Activated T-helper 2 cell treated with anti-CD3 and anti-CD28 coated beads, Interferon-gamma antibody, Interleukin-2, Interleukin-4, amounts not matched to agents 10 μg/mL and 5 μg/mL and 100 μg/mL, durations not matched to agents 14 hours and 24 hours and 36 hours (primary cell): ENCODE measurements at places on chromosomes 2 and 18. TPM values are rescaled to one million over a fixed set of nuclear protein-coding genes. Genes with fewer than 3 reads are reported as not detected.
A peak's percentile ranks its signal among the peaks of the same experiment; 100 is the strongest.

GRCh38 chr2:197514754-197515153 is 1.1 kb upstream of the MOB4 start:
- DNase-seq: no peak
- peaks cover 18% of the 10 kb centered on the region for H3K4me1 ChIP-seq
- no peaks in the 10 kb centered on the region for H3K27me3 ChIP-seq
- peak overlapping the region; percentile 84 for H3K27ac ChIP-seq
- peak overlapping the region; percentile 99 for H3K4me3 ChIP-seq

- H3K36me3 ChIP-seq: no peaks in the 10 kb centered on the region
- no peaks in the 10 kb centered on the region for H3K27me3 ChIP-seq
- no peak for DNase-seq
- H3K4me1 ChIP-seq: peaks cover 24% of the 10 kb centered on the region
- H3K4me3 ChIP-seq: no peak overlapping the region
Measured at GRCh38 chr2:232238108-232238507, 140.4 kb upstream of the ALPP start.

CYP27C1 gene
- not detected in 2 replicates for total RNA-seq

DNA sequence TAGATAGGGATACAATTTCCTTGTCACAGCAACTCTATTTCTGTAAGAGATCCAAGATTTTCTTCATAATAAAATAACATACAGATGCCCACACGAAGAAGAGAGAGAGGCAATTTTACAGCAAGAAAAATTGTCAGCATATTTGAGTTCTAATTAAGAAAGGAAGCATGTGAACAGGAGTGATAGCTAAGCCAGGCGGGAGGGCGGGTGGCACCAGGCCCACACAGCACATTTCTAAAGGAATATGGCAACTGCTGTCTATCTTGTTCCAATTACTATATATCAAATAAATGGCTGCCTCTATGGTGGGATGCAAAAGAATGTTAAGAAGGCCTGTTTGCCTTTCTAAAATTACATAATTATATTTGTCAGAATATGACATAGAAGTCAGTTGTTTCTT is 248.3 kb upstream of the DOK6 start:
- no peaks in the 10 kb centered on the region for H3K36me3 ChIP-seq
- no peak for DNase-seq
- H3K4me3 ChIP-seq: no peak overlapping the region
- H3K27ac ChIP-seq: no peak overlapping the region
- H3K4me1 ChIP-seq: no peaks in the 10 kb centered on the region

GRCh38 chr2:163690896-163691295 is 44.9 kb downstream of the FIGN start:
- H3K4me3 ChIP-seq: no peak overlapping the region
- H3K36me3 ChIP-seq: no peaks in the 10 kb centered on the region
- H3K27me3 ChIP-seq: no peaks in the 10 kb centered on the region
- no peak overlapping the region for H3K27ac ChIP-seq

DNA sequence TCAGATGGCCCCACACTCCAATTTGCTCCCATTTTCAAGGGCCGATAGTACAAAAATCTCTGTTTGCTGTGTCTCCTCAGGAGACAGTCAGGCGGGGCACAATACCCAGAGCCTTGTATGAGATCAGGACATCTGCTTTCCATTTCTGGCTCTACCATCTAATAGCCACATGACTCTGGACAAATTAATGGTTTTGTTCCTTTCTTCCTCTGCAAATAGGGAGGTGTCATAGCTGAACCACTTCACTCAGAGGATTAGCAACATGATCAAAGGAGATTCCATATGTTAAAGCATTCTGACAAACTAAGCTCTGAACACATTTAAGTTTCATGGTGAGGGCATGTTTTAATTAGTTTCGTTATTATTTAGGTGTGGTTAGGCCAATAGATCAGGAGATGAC is 602.1 kb upstream of the SYT4 start:
- no peaks in the 10 kb centered on the region for H3K36me3 ChIP-seq
- H3K27ac ChIP-seq: no peak overlapping the region
- H3K27me3 ChIP-seq: no peaks in the 10 kb centered on the region

DNA sequence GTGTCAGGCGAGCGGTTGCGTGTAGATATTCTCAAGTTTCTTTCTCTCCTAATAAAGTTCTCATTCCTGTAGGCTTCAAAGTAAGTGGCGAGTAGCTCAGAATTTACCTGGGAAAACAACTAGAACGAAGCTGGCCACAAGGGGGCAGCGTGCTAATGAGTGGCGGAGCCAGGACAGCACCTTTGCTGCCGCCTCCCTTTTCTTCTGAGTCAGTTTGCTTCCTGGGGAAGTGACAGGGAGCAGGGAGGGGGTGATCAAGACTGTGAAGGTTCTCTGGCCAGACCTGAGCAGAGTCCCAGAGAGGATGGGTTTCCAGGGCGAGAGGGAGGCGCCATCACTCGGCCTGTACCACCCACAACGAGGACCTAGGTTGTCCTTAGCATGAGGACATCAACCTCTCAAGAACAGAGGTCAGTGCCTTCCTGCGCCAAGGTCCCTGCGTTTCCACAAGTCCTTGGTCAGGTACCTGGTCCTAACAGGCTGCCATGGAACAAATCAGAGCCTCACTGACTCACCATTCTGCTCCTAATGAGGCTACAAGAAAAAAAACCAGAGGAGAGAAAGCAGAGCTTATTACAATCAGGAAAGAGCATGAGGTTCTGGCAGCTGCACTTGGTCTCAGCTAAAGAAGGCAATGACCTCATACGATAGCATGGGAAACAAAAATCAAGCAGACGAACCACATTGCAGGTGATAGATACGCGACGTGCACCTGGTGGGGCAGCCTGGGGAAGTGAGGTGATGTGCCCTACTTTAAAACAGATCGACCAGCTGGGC is 98.7 kb downstream of the PLB1 start:
- H3K4me1 ChIP-seq: peaks cover 18% of the 10 kb centered on the region
- H3K4me3 ChIP-seq: peak overlapping the region; percentile 11
- peak overlapping the region; percentile 79 for H3K27ac ChIP-seq
- H3K27me3 ChIP-seq: no peaks in the 10 kb centered on the region
- H3K36me3 ChIP-seq: peaks cover 3% of the 10 kb centered on the region
- peak; percentile 73 for DNase-seq

DNA sequence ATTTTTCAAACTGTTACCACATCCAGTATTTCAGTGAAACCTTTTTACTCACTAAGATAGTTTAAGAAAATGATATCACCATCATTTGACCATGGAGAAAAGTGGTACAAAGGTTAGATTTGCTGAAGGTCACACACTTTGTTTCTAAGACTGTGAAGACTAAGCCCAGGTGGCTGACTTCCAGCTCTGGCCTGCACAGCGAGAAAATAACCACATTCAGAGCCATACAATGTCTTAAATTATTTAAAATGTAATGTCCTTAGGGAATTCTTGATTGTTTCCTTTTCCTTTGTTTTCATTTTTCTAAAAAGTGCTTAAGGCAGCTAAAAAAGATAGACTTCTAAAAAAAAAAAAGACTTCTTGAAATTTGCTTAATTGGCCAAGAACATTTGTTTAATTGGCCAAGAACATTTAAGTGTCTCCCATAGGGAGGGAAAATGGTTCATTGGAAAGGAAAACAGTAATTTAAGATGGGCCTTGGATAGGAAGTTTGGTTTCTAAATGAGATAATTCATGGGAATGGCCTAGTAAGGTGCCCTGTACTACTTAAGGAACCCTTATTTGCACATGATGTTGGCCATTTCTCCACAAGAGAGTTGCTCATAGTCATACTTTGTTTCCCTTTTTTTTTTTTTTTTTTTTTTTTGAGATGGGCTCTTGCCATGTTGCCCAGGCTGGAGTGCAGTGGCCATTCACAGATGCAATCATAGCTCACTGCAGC is 45.2 kb downstream of the CYP1B1 start:
- no peak overlapping the region for H3K4me3 ChIP-seq
- H3K4me1 ChIP-seq: peaks cover 13% of the 10 kb centered on the region
- peaks cover 24% of the 10 kb centered on the region for H3K27me3 ChIP-seq

AQP12B gene
- not detected in 2 replicates for total RNA-seq

- no peaks in the 10 kb centered on the region for H3K36me3 ChIP-seq
- no peak for DNase-seq
- peaks cover 5% of the 10 kb centered on the region for H3K27me3 ChIP-seq
- no peak overlapping the region for H3K4me3 ChIP-seq
- H3K4me1 ChIP-seq: peaks cover 3% of the 10 kb centered on the region
Measured at GRCh38 chr2:53632714-53633113, 134.9 kb upstream of the CHAC2 start.

- H3K36me3 ChIP-seq: no peaks in the 10 kb centered on the region
- no peak for DNase-seq
- no peaks in the 10 kb centered on the region for H3K4me1 ChIP-seq
- peaks cover 1% of the 10 kb centered on the region for H3K27me3 ChIP-seq
- H3K27ac ChIP-seq: no peak overlapping the region
Measured at GRCh38 chr18:25230658-25231326, 121.2 kb downstream of the ZNF521 start.

- H3K36me3 ChIP-seq: no peaks in the 10 kb centered on the region
- no peak overlapping the region for H3K4me3 ChIP-seq
- no peaks in the 10 kb centered on the region for H3K4me1 ChIP-seq
- DNase-seq: no peak
- H3K27me3 ChIP-seq: peaks cover 11% of the 10 kb centered on the region
Measured at GRCh38 chr18:49009661-49010060, 58.9 kb upstream of the SMAD7 start.

DNA sequence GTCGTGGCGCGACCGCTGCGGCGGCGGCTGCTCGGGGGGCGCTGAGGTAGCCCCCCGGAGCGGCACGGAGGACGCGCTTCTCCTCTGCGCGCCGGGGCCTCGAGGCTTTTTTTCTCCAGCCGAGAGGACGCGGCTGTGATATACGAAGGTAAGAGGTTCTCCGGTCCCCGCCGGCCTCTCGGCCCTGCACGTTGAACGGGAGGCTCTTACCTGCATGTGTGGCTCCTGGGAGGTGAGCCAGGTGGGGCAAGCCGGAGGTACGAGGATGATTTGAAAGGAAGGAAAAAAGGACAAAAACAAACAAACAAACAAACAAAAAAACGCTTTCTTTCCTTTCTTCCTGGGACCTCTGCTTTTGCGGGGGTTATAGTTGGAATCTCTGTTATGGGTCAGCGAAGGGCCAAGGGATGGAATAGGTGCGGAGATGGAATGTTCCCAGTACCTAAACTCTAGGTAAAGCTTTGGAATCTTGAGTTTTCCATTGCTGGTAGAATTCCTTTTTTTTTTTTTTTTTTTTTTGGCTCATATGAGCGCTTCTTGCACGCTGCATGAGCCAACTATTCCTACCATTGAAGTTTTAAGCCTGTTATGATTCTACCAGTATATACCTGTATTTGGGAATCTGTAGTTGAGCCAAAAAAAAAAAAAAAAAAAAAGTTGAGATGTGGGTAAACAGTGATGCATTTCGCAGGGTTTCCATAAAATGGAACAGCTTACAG is 674 bp downstream of the PTPN4 start:
- peaks cover 7% of the 10 kb centered on the region for H3K36me3 ChIP-seq
- H3K27me3 ChIP-seq: no peaks in the 10 kb centered on the region
- DNase-seq: no peak
- H3K27ac ChIP-seq: peak overlapping the region; percentile 72
- peak overlapping the region; percentile 89 for H3K4me3 ChIP-seq

- peaks cover 10% of the 10 kb centered on the region for H3K36me3 ChIP-seq
- no peaks in the 10 kb centered on the region for H3K27me3 ChIP-seq
- H3K4me1 ChIP-seq: peaks cover 11% of the 10 kb centered on the region
- no peak for DNase-seq
Measured at GRCh38 chr2:31972059-31972458, 38.7 kb downstream of the MEMO1 start.

DNA sequence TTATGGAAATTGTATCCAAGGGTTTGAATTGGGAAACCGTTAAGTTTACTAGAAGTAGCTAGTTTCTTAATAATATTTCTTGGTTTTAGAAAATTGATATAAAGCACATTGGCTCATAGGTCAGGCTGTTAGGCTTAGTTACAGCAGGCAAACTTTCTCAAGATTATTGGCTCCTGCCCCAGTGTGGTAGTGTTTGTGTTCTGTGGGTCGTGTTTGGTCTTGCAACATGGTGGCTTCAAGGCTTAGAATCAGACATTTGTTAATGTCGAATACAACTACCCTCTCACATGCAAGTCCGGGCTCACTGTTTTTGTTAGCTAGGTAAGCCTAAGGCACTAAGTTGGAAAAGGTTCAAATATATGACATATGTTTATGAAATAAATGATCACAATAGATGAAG is 19.6 kb downstream of the CERS6 start:
- DNase-seq: no peak
- no peak overlapping the region for H3K4me3 ChIP-seq
- H3K4me1 ChIP-seq: peaks cover 18% of the 10 kb centered on the region
- H3K27me3 ChIP-seq: no peaks in the 10 kb centered on the region
- H3K36me3 ChIP-seq: peaks cover 3% of the 10 kb centered on the region

DNA sequence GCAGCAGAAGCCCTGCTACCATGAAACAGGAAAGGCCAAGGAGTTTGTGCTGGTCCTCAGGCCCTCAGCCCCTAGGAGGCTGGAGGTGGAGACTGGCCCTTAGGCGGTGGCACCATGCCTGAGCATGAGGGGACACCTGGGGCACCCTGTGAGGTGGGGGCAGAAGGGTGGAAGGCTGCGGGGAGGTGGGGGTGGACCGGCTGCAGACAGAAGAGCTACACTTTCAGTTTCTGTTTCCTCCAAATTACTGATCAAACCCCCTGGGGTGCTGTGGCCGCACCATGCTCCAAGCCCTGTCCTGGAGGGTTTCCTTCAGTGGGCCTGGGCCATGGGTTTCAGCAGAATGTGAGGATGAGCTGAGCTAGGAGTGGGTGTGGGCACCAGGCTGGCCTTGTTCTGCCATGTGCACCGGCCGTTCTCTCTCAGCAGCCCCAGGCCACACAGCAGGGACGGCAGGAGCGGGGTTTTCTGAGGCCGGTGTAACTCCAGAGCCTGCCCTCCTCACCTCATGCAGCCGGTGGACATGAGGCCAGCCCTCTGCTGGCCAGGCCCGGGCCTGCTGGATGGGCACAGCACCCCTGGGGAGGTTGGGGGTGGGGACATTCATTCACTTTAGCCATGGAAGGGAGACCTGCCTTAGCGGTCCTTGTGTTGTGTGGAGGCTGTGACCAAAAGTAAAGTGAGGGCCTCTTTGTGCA is 51.5 kb downstream of the PLEKHB2 start:
- no peak overlapping the region for H3K4me3 ChIP-seq
- no peak overlapping the region for H3K27ac ChIP-seq
- peaks cover 6% of the 10 kb centered on the region for H3K27me3 ChIP-seq
- DNase-seq: no peak
- H3K36me3 ChIP-seq: no peaks in the 10 kb centered on the region

- H3K27me3 ChIP-seq: no peaks in the 10 kb centered on the region
- H3K36me3 ChIP-seq: no peaks in the 10 kb centered on the region
- no peak overlapping the region for H3K4me3 ChIP-seq
- H3K27ac ChIP-seq: no peak overlapping the region
- no peaks in the 10 kb centered on the region for H3K4me1 ChIP-seq
Measured at GRCh38 chr2:198452327-198452726, 647.9 kb downstream of the PLCL1 start.

- H3K27ac ChIP-seq: no peak overlapping the region
- DNase-seq: no peak
- no peaks in the 10 kb centered on the region for H3K4me1 ChIP-seq
- no peak overlapping the region for H3K4me3 ChIP-seq
- H3K36me3 ChIP-seq: no peaks in the 10 kb centered on the region
- no peaks in the 10 kb centered on the region for H3K27me3 ChIP-seq
Measured at GRCh38 chr2:59956981-59957380, 596.5 kb downstream of the BCL11A start.

SCYGR4 gene
- total RNA-seq: not detected in 2 replicates

DNA sequence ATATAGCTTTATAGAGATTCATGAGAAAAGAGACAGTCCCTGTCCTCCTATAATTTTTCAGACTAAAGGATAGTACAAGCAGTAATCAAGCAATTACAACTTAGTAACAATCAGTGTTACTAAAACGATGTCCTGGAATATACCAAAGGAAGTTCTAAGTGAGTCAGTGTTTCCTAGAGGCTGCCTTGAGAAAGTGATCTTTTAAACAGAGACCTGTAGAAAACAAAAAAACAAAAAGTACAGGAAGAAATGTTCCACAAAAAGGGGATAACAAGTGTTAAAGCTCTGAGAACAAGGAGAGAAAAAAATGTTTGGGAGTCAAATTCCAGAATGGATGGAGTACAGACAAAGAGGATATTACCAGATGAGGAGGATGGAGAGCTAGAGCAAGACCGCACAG is 556.4 kb downstream of the ERBB4 start:
- H3K4me3 ChIP-seq: no peak overlapping the region
- no peaks in the 10 kb centered on the region for H3K36me3 ChIP-seq
- no peaks in the 10 kb centered on the region for H3K27me3 ChIP-seq
